ENCODE measurements at places on chromosomes 11 and 22.

- DNase-seq: no peak
Observed at GRCh38 chr22:42919199-42919598, 62.1 kb upstream of the ARFGAP3 start.

DNA sequence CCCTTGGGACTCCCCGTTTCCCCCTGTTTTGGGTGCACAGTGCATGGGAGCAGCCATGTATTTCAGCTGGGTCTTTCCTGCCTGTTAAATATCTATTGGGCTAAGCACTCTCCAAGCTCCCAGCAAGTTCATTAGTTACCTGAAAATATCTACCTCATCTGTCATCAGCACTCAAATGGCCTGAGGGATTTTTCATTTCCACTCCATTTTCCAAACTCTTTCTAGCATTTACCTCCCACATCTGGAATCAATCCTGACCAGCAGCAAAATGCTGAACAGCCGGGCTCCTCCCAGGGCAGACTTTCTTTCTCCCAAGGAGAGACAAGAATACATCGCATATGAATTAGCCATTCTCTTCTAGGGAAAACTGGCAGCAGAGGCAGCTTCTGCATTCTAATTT lies 273.5 kb upstream of the MPPED2 start:
- no peak for DNase-seq

DNA sequence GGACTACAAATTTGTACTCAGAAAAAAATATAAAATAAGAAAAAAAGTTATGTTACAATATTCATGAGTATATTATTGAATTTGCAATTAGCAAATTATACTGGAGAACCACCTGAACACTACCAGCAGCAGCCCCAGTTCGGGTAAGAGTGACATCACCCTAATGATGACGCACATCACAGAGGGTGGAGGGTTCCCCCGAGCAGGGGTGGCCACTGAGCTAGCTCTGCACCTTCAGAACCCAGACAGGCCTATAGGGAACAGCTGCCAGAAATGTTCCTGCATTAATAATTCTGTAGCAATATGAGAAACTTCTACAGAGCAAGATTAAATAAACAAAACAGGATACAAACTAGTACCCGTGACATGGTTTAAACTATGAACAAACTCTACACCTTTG lies 17.5 kb upstream of the ARAP1 start:
- DNase-seq: peak; percentile 62

DNA sequence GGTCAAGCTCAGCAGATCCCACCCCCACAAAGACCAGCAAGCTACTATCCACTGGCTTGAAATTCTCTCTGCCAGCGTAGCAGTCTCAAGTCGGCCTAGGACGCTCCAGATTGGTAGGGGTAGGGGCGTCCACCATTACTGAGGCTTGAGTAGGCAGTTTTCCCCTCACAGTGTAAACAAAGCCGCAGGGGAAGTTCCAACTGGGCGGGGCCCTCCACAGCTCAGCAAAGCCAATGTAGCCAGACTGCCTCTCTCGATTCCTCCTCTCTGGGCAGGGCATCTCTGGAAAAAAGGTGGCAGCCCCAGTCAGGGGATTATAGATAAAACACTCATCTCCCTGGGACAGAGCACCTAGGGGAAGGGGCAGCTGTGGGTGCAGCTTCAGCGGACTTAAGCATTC lies 1064.9 kb upstream of the TENM4 start:
- DNase-seq: no peak

DNA sequence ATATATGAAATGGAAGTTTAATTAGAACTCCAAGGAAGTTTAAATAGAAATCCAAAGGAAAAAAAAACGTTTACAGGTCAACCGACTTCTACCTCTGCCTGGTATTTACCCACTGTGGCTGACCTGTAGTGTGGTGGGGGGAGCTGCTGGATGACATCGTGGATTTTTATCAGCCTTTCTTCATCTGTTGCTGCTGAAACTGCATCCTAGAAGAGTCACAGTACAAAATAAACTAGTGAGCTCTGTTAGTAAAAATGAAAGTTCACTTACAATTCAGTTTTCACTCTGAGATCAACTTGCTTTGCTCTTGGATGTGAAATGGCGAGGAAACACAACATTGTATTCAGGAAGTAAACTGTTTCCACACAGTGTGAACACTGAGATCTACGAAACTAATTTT lies 43.2 kb upstream of the TP53AIP1 start:
- DNase-seq: no peak

DNA sequence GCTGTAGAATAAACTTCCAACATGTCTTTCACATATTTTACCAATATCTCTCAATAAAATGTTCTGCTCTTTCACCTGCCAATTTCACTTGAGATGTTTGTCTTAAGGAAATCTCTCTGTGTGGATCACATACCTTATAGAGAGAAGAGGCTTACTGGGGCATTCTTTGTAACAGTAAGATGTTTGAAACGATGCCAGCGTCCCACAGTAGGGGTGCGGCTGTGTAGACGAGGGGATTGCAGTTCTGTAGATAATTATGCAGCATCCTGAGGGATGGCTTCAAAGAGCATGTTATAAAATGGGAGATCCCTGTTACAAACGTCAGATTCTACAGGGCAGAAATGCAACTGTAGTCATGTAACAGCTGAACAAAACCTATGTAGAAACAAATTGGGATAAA lies 200.0 kb downstream of the TBC1D22A start:
- no peak for DNase-seq

DNA sequence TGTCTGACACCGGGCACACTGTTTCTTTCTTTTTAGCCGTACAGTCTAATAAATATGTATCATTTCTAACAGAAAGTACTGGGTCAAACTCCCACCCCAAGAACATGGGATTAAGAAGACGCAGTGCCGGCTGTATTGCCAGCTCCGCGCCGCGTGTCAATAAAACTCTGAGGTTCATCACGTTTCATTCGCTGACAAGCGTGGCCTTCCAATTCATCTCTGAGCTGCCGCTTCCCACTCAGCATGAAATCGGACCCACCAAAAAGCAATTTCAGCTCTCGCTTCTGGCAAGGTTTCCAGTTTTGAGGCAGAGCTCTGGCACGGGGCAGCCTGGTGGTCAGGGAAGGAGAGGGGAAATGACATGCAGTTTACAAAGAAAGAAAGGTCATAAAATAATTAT lies 819.8 kb downstream of the OPCML start:
- no peak for DNase-seq

- DNase-seq: no peak
Observed at GRCh38 chr11:117444711-117445658, 117.3 kb downstream of the CEP164 start.

DNA sequence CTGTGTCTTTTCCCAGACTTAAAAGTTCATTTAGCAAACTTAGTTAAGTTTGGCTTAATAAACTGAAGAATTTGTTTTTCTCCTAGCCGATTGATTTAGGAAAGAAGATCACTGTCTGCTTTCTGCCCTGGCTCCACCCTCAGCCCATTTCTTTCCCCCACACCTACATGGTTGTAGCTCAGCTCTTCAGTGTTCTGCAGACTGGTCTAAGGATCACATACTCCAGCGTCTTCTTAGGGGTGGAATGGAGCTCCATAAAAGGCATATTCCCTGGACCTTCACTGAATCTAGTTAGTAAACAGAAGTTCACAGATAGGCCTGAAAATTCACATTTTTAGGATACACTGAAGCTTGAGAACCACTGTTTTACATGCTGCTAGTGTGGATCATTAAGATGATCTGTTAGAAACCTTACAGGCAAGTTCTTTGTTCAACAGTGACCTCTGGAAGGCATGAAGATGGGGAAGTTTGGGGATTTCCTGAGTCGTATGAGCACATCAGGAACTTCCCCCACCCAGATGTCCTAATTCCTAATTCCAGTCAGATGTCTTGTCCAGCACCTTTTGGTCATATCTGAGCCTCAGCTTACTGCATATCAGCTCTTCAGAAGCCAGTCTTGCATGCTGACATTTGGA lies 16.8 kb downstream of the PIWIL4 start:
- DNase-seq: no peak

- peak; percentile 40 for DNase-seq
Observed at GRCh38 chr11:100515087-100515486, 172.0 kb upstream of the ARHGAP42 start.
